ENCODE measurements at places on chromosomes 7 and 10. TPM values are rescaled to one million over a fixed set of nuclear protein-coding genes. Genes with fewer than 3 reads are reported as not detected.

Gene PDZD7
- total RNA-seq, result 0.59 TPM

DNA sequence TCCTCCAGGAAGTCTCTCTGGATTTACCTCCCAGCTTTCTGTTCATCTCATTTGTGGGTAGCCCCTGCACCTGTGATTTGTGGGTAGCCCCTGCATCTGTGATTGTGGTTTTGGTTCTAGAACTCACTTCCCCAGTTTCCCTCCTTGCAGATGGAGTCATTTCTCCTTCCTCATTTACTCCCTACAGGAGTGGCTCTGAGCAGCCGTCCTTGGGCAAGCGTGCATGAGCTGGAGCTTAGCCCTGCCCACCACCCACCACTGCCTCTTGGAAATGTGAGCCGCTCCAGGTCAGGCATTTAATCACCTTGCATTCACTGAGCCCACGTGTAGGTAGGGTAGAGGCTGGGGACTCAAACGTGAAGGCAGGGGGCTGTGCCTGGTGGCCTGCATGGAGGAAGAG, 8.2 kb downstream of the COL26A1 start:
- H3K4me3 ChIP-seq, result no peak overlapping the region
- H3K36me3 ChIP-seq, result no peaks in the 10 kb centered on the region
- H3K27me3 ChIP-seq, result peaks cover 43% of the 10 kb centered on the region
- no peak for DNase-seq

DNA sequence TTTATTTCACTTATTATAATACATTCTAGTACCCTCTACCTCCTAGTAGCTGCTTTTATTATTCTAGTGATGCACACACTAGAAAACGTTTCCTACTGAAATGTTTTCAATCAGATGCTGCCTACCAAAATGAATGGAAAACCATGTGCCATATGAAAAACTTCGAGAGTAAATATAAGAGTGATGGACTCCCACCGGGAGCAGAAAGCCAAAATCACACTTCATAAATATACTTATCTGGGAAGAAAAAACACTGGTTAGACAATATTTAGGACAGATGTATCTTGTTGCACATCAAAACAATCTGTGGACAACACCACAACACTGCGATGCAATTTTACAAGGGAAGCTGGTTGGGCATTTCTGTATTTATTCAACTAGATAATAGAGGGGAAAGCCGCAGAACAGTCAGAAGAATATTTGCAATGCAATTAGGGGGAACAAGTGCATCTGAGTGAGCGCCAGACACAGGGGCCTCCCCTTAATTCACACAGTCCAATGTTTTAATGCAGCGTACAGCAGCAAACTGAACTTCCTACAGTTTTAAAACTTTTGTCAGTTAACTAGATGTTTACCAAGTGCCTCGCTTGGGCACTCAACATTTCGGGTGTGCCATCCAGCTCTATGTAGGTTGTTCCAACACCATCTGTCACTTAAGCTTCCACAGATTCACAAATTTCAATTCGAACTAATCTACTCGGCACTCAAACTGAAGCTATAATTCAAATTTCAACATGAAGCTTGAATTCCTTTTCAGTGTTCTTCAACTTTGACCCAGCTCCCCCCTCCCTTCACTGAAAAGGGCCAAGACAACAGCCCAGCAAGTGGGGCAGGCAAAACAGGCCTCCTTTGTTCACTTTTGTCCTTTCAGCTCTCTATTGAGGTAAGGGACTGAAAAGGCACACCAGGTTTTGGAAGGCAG, 7.4 kb downstream of the NRCAM start:
- no peaks in the 10 kb centered on the region for H3K4me1 ChIP-seq
- no peak overlapping the region for H3K27ac ChIP-seq
- no peaks in the 10 kb centered on the region for H3K36me3 ChIP-seq

DNA sequence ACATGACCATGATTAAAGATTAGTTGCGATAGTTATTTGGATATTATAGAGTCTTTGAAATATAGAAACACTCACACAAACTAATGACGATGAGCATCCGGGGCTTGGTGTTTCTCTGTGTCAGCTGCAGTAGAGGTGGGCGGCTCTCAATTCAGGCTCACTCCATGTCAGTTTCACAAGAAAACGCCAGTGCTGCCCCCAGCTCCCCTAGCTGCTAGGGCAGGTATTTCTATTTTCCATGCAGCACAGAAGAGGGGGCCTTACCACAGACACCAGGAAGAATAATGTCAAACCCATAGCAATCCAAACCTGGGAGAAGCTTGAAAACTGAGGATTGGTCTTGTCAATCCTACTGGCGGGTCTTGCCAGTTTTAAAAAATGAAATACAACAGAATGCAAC, 197.1 kb downstream of the PHTF2 start:
- H3K27ac ChIP-seq, result no peak overlapping the region
- H3K36me3 ChIP-seq, result no peaks in the 10 kb centered on the region
- peaks cover 16% of the 10 kb centered on the region for H3K27me3 ChIP-seq
- DNase-seq, result no peak

- peaks cover 7% of the 10 kb centered on the region for H3K27me3 ChIP-seq
- no peak overlapping the region for H3K27ac ChIP-seq
- H3K4me3 ChIP-seq, result no peak overlapping the region
These were observed 67.7 kb downstream of the GPAM start for GRCh38 chr10:112115781-112116385.

GRCh38 chr7:10632712-10633111, 341.0 kb upstream of the PHF14 start:
- H3K36me3 ChIP-seq, result no peaks in the 10 kb centered on the region
- H3K27ac ChIP-seq, result no peak overlapping the region
- no peaks in the 10 kb centered on the region for H3K4me1 ChIP-seq
- no peak for DNase-seq
- no peak overlapping the region for H3K4me3 ChIP-seq

Measured in activated CD8-positive, alpha-beta memory T cell treated with anti-CD3 and anti-CD28 coated beads, Interleukin-2, amount 10 ng/mL, durations not matched to agents 7 days and 5 days (primary cell).